ENCODE measurements at places on chromosomes 1 and 21.

DNA sequence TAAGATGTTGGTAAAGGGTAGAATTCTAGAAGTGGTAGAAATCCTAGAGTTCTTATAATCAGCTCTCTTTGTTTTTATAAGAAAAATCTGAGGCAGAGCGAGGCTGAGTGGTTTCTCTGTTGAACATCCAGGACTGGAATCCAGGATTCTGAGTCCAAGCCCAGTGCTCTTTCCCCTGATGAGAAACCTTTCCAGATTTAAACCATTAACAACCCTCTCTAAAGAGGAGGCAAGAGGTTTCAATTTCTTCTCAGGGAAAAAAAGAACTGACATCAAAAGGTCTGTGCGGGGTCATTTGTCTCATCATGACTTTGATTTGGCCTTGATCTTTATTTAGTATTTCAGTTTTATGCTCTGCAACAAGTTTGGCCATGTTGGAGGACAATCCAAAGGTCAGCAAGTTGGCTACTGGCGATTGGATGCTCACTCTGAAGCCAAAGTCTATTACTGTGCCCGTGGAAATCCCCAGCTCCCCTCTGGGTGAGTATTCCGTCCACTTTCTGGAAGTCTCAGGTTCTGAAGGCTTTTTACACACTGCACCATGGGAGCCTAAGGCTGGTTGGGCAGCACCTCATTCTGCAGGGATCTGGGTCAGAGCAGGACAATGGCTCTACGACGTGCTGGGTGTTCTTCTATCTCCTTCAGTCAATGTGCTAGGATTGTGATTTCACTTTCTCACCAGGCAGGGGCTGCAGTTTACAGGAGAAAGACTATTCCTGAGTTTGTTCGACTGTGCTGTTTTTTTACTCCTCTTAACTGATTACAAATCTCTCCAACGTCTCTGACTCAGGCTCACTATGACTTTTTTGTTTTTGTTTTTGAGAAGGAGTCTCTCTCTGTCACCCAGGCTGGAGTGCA, 18.9 kb upstream of the CCT8 start:
- DNase-seq, result no peak

GRCh38 chr1:39196244-39197215, 8.0 kb upstream of the MACF1 start:
- no peak for DNase-seq

GRCh38 chr1:94240822-94241221, 3.4 kb upstream of the ARHGAP29 start:
- no peak for DNase-seq

DNA sequence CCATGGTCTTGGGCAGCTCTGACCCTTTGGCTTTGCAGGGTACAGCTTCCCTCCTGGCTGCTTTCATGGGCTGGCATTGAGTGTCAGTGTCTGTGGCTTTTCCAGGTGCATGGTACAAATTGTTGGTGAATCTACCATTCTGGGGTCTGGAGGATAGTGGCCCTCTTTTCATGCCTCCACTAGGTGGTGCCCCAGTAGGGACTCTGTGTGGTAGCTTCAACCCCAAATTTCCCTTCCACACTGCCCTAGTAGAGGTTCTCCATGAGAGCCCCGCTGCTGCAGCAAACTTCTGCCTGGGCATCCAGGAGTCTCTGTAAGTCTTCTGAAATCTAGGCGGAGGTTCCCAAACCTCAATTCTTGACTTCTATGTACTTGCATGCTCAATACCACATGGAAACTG, 494.5 kb upstream of the LRRC7 start:
- no peak for DNase-seq

DNA sequence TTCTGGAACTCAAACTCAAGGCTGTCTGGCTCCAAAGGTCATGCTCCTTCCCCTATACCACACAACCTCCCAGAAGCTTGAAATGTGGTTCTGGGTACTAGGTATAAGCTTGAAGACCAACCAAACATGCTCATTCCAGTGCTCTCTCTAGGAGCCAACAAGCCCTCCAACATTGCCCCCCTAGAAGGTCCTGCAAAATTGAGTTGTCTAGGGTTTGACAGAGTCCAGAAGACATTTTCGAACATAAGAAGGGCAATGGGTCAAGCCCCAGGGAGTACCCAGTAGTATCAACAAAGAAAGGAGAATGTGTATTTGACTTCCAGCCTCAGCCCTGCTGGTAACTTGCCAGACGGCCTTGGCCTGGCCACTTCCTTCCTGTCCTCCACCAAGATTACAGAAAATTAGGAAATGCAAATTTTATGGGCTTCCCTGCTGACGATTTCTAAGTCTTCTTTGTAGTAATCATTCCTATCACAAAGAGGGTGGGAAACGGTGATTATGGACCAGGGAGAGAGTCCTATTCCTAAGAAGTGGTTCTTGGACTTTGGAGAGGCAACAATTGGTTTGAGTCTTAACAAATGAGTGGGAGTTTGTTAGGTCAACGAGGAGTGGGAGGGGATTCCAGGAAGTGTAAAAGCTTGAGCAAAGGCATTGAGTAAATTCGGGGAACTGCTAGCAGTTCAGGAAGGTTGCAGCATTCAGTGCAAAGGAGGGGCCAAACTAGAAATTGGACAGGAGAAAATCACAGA, 18.7 kb upstream of the SLAMF1 start:
- no peak for DNase-seq

GRCh38 chr1:195939844-195940243, 668.4 kb downstream of the KCNT2 start:
- DNase-seq, result no peak

DNA sequence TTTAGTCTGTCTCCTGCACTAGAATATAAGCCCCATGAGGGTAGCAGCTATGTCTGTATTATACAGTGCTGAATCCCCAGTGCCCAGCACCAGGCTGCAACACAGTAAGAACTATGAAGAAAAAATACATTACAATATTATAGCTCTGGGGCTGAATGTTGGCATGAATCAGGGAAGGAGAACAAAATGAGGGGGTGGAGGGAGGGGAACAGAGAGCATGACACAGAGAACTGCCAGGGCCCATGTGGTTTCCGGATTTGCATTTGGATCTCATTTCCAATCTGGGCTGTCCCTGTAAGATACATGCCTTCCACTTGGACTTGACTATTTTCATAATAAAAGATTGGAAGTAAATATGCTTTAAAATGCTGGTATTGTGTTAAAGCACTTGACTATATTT, 35.8 kb downstream of the C1orf198 start:
- no peak for DNase-seq

DNA sequence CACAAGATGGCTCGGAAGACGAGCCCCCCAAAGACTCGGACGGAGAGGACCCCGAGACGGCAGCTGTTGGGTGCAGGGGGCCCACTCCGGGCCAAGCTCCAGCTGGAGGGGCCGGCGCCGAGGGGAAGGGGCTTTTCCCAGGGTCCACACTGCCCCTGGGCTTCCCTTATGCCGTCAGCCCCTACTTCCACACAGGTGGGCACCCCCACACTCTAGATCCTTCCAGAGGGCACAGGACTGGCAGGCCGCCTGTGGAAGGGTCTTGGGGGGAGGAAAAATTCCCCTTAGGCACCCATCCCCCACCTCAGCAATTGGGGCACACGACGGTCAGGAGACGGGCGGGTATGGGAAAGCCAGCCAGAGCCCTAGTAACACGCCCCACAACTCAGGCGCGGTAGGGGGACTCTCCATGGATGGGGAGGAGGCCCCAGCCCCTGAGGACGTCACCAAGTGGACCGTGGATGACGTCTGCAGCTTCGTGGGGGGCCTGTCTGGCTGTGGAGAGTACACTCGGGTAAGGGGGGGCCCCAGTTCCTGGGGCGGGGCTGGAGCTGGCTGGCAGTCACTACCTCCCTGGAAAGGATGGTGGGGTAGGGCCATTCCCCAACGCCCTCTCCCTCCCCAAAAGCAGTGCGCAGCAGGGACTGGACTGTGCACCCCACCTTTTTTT, 16.1 kb downstream of the NOC2L start:
- DNase-seq, result no peak

DNA sequence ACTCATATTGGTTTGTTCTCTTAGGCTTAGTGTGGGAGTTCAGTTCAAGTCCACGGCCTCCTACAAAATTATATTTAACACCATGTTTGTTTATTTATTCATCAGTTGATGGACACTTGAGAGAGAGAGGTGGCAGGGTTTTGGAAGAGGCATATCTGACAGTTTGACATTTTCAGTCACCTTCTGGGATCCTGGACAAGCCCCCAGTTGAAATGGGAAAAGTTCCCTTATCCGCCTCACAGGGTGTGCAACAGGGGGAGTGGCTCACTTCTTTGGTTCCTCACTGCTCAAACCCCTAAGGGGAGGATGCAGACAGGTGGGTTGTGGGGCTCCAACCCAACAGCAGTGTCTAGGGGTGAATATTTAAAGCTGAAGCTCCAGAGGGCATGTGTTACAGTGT, 52.3 kb upstream of the TNFSF18 start:
- DNase-seq, result no peak

DNA sequence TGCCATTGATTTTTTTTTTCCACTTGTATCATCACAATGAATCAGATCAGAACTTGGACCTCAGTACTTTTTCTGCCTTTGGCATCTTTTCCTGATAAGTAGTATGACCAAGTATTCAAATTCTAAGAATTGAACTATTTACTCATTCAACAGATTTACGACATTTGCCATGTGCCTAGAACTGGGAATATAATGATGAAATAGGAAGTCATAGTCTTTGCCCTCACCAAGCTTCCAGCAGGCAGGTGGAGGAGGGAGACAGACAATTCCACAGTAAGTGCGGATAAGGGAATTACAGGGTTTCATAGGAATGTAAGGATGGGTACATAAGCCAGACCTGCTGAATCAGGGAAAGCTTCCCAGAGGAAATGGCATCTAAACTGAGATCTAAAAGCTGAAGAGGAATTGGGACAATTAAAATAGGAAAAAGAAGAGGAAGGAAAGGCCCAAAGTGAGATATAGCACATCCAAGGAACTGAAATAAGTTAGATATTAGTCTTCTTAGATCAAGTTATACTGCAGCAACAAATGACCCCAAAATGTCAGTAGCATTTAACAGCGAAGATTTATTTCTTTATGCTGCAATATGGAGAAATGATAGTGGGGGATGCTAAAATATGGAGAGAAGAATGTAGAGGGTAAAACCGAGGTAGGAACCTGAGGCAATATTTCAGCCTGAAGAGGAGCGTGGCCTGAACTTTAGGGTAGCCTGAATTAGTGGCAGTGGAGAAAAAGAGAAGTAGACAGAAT, 5.3 kb upstream of the DDX59 start:
- no peak for DNase-seq

GRCh38 chr1:205301205-205301821, 20.2 kb downstream of the NUAK2 start:
- peak; percentile 92 for DNase-seq

- no peak for DNase-seq
These were observed 17.6 kb downstream of the RGS1 start for GRCh38 chr1:192592981-192593708.

- DNase-seq, result no peak
These were observed at the start of gene AQP10 for GRCh38 chr1:154320882-154321608. TSS of gene AQP10 (plus strand) at chr1:154321093. CDS start at chr1:154321156, 63 bp downstream.

GRCh38 chr1:228830954-228831481, 95.7 kb downstream of the RHOU start:
- DNase-seq, result peak; percentile 4

DNA sequence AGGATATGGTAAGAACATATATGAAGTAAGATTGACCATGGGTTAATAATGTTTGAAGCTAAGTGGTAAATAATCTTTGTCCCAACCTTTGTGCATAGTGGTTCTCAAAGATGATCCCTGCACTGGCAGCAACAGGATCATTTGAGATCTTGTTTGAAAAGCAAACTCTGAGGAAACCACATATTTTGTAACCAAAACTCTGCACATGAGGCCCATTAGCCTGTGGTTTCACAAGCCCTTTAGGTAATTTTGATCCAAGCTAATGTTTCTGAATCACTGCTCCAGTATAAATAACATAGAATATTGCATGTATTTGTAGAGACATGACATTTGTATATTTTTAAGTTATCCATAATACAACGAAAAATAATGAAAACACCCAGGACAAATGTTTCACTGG, 147.9 kb upstream of the RGS18 start:
- DNase-seq, result peak; percentile 45

DNA sequence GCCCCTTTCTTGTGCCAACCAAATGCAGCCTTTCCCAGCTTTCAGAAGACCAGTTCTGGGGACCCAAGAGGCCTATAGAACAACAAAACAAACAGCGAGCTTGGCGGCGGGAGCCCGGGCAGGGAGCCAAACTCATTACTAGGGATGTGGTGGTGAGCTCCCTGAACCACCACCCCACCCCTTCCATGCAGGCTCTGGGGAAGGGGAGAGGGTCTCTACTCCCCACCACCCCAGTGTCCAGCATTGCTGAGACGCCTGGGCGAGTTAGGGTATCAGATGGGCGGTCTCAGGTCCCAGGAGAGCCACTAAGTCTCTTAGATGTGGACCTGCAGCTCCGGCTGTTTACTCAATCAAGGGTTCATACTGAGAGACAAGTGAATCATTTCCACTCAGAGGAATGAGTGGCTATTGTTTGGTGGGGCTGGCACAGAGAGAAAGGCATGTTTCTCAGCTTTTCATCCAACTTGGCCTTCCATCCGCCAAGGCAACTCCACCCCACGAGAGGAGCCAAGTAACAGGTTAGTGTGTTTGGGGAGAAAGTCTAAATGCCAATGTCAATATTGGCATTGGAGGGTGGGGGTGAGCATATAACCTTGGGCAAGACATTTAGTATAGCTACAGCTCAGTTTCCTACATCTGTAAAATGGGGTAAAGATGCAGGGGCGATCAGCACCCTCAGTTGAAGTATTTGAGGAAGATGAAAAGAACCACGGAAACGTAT, 40.9 kb downstream of the PLXNA2 start:
- DNase-seq, result no peak

GRCh38 chr1:170426596-170426995, 105.4 kb upstream of the GORAB start:
- DNase-seq, result no peak

GRCh38 chr1:118253053-118253915, 68.3 kb upstream of the SPAG17 start:
- no peak for DNase-seq

DNA sequence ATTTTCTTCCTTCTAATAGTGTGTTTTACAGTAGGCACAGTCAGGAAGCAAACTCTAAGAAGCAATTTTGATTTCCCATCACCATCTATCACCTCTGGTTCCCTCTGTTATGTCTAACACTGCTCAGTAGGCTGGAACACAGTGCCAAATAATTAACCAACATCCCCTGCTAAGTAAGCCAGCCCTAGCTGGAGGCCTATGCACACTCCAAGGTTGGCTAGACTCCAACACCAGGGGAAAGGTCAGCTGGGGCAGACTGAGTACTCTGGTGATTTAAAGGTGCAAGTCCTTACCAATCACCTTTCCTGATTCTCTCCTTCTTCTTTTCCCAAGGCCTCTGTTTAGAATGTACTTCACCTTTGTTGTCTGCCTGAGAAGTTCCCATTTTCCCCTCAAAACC, 46.5 kb upstream of the BEND5 start:
- DNase-seq, result no peak
